Stimulated activated CD4-positive, alpha-beta T cell treated with anti-CD3 and anti-CD28 coated beads, TNF-alpha, amount 100 ng/mL, for 48 hours (primary cell): ENCODE measurements at places on chromosomes 7 and 10.

GRCh38 chr7:114860206-114860605, 61.7 kb upstream of the MDFIC start:
- no peak for DNase-seq

DNA sequence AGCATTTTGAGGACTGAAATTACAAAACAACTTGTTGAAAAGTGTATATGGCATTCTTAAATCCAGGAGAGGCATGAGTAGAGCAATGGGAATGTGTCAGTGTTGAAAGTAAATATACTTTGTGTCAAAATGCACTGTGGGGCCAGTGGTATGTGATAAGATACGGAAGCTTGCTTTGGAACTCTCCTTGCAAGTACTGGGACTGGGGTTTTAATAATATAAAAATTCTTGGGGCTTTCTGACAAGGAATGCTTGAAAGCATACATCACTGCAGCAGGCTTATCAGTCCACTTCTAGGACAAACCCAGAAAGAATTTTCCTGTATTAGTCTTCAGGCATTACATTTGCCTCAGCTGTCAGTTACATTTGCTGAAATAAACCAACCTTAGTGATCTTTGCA, 472.8 kb upstream of the FZD8 start:
- DNase-seq: no peak

DNA sequence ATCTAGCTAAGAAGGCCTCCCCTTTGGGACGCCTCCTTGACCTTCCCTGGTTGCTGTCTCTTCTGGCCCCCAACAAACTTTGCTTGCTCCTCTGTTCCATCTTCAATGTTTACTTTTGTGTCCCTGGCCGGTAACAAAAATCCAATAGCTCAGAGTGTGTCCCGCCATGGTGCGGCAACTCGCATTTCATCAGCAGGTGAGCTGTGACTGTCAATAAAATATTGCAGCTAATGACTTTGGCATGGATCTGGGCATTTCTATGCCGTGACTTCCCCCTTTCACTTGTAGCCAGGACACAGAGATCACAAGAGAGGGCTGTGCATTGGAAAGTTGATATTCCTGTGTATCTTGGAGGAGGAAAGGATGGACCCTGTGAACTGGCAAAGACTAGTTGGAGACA, 317.6 kb downstream of the RPS24 start:
- no peak for DNase-seq

- no peak for DNase-seq
These were observed 108.7 kb upstream of the KMT2C start for GRCh38 chr7:152544481-152544927.

GRCh38 chr10:7944215-7944480, 110.3 kb upstream of the GATA3 start:
- no peak for DNase-seq

DNA sequence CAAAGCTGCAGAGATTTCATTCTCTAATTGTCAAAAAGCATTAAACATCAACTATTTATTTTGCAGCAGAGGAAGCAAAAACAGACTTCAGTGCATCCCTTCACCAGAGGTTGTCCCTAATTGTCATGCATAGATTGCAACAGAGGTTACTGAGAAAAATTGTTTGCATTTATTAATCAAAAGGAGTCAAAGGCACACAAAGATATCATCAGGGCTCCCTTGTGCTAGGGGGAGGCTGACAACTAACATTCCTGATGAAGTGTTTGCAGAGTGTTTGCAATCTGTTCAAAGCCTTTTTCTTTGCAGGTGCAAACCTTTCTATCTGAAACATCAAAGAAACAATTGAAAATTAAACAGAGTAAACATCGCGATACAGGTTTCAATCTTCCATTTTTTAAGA, 227.5 kb downstream of the TEX36 start:
- DNase-seq: no peak

- DNase-seq: no peak
These were observed 468.6 kb upstream of the ZMIZ1 start for GRCh38 chr10:78600121-78600665.

DNA sequence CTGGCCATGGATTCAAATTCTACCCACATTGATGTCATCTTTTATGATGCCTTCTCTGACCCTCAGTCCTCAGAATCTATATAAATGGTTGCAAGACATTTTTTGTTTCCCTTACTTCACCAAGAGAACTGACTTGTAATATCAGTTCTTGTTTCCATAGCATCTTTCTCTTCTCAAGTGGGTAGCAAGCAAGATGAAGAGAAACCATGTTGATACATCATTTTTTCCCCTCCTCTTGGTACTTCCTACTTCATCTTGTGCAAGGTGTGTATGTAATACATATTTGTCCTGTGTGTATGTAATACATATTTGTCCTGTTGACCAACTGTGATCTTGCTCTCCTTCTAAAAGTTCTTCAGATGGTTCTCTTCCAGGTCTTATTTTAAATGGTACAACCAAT, 348.6 kb downstream of the PTEN start:
- DNase-seq: no peak

- DNase-seq: no peak
These were observed 38.9 kb upstream of the ITGA8 start for GRCh38 chr10:15758618-15759017.

DNA sequence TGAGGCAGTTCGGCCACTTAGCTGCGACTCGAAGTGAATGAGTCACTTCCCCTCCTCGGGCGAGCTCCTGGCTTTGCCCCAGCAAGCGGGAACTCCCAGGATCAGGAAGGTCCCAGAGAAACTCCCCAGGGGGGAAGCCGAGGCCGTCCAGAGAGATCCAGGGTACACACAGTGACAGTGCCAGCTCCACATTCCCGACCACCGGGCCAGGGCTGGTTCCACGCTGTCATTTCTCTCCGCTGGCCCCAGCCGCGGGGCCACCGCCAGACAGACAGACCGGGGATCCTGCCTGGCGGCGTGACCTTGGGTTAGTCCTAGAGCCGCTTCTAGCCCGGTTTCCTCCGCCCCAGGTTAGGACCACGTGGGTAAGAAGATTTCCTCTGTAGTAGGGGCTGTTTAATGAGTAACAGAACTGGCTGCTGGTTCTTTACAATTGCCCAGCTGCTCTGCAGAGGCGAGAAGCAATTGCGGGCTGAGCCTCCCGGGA, 463 bp upstream of the UPP1 start:
- no peak for DNase-seq

DNA sequence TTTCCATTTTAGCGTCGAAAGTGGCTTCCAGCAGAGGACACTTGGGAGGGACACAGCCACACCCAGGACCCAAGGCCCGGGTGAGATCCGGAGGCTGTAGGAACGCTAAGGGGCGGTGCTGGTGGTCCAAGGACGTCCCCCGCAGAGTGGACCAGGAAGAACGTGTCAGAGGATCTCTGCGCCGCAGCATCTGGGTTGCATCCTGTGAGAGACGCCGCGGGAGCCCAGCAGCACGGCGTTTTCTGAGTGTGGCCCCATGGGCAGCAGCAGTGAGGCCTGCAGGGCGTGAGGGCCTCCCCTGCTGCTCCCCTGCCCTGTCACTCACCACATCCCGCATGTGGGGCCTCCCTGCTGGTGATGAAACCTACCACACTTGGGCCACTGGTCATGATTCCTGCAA, 40.5 kb upstream of the BNIP3 start:
- no peak for DNase-seq

DNA sequence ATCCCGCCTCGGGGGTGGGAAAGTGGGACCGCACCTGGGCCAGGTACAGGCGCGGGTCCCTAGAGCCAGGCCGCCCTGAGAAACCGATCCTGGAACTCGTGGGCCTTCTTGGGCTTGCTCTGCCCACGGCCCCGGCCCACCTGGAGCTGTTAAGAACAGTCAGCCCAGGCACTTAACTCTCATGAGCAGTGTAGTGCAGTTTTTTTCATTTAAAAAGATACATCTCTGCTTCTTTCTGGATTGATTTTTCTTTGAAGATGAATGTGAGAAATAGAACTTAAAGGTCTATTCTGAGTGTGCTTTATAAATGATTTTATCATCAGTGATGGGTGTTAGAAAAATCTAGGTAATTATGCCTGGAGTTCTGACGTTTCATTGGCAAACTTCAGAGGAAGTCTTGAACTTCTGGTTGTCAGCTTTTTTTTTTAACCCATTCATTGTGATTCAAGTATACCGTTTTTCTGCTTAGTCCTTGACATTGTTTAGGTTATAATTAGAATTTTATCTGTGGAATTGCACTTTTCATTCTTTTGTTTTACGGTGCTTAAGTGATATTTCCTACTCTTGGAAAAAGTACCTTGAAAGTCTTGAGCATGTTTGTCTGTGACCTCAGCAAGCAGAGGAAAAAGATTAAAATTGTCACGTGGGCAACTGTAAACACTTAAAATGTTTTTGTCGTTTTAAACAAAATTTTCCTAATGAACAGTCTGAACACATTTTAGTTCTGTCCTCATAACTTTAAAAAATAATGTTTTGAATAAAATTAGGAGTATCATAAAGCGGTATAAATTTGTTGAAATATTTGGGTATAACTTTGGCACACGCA, 906 bp downstream of the CDK1 start:
- no peak for DNase-seq

GRCh38 chr10:131737543-131738395, 163.0 kb upstream of the PPP2R2D start:
- no peak for DNase-seq

GRCh38 chr10:120483651-120484301, 26.7 kb downstream of the PLPP4 start:
- no peak for DNase-seq

GRCh38 chr10:62638062-62638477, 166.4 kb upstream of the ADO start:
- no peak for DNase-seq

GRCh38 chr7:103065667-103066066, 8.9 kb downstream of the FBXL13 start:
- peak; percentile 24 for DNase-seq

- DNase-seq: no peak
These were observed 52.2 kb upstream of the MKI67 start for GRCh38 chr10:128178302-128178958.

- DNase-seq: peak; percentile 90
These were observed at the start of gene NSUN6 for GRCh38 chr10:18651324-18652007. NSUN6 (minus strand) TSS chr10:18651587; CDS start chr10:18651203, 384 bp downstream.

GRCh38 chr7:43568529-43568928, 14.4 kb upstream of the STK17A start:
- DNase-seq: no peak

DNA sequence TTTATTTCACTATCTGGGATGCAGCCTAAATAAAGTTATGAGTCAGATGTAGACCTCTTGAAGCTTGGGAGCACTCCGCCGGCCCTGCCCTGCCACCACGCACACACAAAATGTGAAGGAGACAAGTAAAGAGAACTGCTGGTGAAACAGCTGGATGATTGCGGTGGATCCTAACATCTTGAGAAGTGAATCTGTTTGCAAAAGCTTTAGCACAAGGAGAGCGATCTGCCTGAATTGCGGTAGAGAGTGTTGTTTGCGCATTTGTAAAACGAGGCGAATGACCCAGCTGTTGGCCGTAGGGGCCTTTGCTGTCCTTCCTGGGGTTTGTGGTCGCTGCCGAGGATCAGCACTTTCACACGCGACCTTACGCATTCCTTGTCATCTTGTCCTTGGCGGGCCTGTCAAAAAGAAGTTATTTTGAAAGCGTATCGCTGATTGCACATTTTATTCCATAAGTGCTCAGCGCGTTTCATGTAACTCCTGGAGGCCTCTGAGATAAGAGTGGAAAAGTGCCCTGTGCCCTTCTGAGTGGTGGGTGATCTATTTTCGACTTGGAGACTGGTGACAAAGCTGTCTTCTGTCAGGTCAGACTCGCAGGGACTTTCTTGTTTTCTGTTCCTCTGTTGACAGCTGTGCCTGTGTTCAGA, 40.8 kb downstream of the RBM20 start:
- DNase-seq: no peak

- no peak for DNase-seq
These were observed 84.9 kb downstream of the ZNF365 start for GRCh38 chr10:62459072-62459471.

GRCh38 chr7:101543846-101544245, 85.2 kb downstream of the MYL10 start:
- no peak for DNase-seq

DNA sequence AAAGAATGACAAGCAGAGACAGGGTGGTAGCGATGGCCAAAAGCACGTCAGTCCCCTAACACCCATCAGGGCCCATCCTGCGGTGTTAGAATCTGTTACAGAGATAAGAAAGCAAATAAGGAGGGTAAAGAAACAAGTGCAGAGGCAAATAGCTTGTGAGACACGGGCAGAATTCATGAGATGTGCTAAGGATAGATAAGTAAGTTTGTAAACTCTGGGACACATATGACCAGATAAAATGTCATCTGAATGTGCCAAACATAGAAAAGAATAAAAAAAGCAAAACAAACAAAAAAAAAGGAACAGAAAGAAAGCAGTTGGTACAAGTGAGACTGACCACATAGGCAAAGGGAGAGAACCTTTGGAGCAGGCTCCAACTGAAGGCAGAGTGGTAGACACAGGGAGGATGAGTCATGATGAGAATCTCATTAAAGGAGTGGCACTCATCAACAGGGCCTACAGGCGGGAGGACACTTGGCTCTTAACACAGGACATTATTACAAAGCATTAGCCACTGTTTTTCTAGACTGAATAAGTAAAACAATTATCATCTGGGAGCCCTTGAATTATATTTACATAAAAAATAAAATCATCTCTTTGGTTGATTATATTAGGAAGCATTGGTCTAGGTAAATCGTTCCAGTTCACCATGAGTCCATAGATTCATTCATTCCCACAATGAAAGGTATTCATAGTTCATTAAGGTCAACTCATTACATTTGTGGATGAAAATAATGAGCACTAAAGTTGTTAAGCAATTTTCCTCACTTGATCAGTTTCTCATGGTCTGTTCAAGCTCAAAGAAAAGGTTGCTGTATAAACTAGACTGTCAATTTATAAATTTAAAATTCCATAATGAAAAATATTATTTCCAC, 21.5 kb upstream of the EPHB6 start:
- DNase-seq: no peak

DNA sequence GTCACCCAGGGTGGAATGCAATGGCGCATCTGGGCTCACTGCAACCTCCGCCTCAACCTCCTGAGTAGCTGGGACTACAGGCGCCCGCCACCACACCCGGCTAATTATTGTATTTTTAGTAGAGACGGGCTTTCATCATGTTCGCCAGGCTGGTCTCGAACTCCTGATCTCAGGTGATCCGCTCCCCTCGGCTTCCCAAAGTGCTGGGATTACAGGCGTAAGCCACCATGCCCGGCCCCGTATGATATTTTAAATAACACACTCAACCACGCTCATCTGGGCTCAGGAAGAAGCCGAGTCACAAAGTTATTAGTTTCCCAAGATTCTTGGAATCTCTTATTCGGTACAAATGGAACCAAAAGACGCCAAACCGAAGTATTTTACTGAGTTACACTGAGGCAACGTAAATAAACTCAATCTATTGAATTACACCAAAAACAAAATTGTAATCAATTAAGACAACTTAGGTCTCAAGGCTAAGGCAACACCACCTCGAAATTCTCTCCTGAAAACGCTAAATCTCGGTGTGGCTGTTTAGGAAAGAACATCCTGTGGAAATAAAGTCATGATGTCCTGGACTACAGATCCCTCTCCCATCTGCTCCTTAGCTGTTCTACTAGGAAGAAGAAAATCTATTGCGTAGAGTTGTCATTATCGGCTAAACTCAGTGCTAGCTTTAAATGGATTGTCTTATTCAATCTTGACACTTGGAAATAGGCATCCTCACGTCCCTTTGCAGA, 910 bp downstream of the ARHGAP19 start:
- DNase-seq: no peak
